ENCODE measurements at places on chromosomes 16 and 17.

GRCh38 chr17:81683208-81683583 lies 401 bp downstream of the ARL16 start:
- DNase-seq: no peak

DNA sequence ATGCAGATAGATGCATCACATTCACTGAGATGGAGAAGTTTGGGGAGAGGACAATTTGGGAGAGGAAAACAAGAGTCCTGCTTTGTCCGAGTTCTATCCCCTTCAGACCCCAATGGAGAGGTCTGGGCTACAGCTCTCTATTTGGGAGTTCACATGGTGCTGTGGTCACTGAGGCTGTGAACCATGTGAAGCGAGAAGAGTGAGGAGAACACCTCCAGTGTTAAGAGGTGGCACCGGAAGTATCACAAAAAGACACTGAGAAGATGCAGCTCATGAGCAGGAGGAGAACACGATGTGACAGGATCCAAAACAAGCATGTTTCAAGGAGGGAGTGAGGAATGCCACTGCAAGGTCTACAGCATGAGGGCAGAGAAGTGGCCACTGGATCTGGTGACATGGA lies 39.7 kb downstream of the PIK3R5 start:
- DNase-seq: no peak

DNA sequence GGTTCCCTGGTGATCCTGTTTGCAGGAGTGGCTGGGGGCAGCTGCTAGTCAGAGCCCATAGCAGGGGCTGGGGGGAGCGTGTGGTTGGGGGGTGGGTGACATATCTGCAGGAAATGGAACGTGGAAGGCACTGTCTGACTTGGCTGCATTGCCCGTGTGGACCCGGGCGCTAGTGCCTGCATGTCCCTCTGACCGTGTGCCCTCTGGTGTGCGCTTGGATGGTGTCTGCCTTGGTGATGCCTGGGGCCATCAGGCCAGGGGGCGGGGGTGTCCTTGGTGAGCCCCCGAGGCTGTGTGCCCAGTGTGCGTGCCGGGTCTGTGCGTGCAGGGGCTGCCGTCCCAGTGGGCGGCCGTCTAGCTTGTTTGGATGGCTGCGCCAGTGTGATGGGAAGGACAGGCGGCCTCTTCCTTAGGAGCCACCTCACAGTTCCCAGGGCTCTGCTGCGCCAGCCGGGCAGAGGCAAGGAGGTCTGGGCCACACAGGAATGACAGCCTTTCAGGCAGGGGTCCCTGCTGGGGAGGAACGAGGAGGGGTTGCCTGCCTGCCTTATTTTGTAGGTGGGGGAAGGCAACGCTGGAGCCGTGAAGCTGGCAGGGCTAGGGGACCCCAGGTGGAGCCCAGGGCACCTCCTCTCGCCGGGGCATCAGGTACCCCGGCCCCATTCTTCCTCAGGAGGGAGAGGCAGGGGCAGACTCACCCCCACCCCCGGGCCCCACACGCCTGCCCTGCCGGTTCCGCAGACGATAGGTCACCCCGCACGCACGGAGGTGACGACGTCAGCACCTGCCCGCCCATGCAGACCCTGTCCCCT lies 693 bp downstream of the NDRG4 start:
- DNase-seq: no peak

- no peak for DNase-seq
These were observed 39.7 kb upstream of the TBC1D3K start for GRCh38 chr17:37884516-37884915.

DNA sequence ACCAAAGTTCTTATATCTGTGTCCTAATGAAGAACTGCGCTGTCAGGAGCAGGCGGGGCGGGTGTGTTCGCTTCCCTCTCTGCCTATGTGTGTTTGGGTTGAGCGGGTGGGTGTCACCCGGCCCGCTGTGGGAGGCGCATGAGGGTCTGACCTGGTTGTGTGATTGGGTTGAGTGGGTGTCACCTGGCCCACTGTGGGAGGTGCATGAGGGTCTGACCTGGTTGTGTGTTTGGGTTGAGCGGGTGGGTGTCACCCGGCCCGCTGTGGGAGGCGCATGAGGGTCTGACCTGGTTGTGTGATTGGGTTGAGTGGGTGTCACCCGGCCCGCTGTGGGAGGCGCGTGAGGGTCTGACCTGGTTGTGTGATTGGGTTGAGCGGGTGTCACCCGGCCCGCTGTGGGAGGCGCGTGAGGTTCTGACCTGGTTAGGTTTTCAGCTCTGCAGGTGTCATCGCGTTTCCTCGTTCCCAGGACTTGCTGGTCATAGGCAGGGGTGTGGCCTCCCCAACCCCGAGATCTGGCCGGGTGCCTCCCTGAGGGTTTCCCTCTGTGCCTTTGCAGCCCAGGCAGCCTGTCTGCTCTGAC lies 69.6 kb upstream of the ZNF750 start:
- DNase-seq: no peak

- no peak for DNase-seq
These were observed 4.6 kb downstream of the TNS4 start for GRCh38 chr17:40496634-40497420.

GRCh38 chr16:84239909-84240308 lies at the start of gene KCNG4:
Gene KCNG4, minus strand, starts transcription at chr16:84240012. Its CDS starts 2,527 bp downstream, at chr16:84237485.
- DNase-seq: no peak

DNA sequence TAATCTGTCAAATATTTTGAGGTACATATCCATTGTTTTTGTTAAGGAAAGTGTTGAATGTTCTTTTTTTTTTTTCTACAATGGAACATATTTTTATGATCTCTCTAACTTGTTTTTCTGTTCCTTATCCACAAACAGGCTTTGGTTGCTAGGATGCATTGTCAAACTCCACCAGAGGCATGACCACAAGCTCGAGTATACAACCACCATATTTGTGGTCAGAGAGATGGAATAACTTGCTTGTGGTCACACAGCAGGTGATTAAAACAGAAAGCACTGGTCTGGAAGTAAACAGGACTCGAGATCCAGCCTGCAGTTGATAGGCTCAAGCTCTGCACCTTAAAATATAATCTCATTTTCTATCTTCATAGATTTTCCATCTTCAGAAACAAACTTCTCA lies 105.8 kb upstream of the ADAMTS18 start:
- no peak for DNase-seq

GRCh38 chr16:6949240-6949639 lies 383.4 kb upstream of the RBFOX1 start:
- DNase-seq: no peak

DNA sequence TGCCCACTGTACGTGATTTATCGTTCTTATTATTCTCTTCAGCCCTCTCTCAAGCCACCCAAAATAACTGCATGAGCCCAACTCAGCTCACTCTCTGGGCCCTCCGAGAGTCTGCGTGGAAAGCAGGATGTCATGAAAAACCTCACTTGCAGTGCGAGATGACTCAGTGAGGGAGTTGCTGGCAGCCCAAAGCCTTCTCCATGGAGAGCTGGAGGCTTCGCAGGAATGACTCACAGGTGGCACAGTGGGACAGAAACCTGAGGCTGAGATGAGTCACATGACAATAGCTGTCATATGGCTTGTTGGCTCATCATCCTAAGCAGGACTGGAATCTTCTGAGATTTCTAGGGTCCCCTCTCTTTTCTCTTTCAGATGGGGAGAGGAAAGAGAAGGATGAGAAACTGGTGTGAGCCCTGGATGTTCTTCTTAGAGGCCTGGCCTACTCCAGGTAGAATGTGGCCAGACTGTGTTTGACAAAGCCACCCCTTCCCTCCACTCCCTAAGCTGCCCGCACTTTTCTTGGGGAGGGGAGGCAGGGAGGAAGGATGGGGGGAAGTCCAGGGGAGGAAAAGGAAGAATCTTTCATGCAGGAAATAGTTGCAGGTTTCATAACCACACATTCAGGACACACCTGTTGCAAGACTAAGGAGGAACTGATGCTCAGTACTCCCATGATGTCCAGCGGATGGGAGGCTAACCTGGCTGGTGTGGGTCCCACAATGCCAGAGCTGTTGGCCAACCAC lies 160.6 kb upstream of the RPL38 start:
- DNase-seq: peak; percentile 79

DNA sequence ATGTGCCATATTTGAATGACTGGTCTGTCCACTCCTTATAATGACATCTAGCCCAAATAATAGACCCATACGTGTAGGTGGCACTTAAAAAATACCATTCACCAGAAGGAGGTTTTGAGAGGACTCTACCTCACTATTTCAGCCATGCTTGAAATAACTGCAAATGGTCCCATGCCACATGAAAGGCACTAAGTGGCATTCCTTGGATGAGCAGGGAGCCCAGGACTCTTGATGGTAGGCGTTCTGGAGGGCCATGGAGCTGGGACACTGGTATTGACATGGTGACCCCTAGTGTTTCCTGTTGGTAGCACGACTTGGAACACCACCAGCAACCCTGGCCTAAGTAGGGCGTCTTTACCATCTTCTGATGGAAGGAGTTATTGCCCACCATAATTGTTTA lies 148.7 kb upstream of the ZFHX3 start:
- DNase-seq: peak; percentile 14

DNA sequence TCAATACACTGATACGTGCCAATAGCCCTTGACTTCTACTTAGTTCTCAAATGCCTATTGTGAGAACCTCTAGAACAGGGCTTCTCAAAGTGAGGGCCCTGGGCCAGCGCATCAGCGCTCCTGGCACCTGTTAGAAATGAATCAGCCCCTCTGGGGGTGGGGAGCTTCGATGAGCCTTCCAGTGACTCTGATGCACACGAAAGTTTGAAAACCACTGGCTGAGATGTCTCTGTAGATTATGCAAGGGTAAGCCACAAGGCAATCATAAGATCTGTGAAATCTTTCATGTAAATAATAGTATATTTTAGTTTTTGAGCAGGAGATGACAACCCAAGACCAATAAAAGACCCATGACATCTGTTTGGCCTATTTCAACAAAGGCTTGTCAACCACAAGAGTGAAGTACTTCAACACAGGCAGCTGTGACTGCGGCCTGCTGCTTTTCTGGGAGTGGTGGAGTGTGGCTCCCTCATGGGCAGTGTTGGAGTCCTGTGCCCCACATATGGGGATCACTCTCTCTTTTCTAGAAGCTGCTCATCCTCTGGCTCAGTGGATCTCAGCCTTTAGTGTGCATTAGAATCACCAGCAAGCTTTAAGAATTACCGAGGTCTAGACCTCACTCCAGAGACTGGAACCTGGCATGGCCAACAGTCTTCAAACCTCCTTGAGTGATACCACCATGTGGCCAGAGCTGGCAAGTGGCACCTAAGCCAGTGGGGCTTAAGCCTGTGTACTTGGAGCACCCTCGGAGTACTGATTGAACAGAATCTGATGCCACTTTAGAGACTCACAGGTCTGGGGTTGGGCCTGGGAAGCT lies 5.8 kb downstream of the MTHFSD start:
- no peak for DNase-seq

DNA sequence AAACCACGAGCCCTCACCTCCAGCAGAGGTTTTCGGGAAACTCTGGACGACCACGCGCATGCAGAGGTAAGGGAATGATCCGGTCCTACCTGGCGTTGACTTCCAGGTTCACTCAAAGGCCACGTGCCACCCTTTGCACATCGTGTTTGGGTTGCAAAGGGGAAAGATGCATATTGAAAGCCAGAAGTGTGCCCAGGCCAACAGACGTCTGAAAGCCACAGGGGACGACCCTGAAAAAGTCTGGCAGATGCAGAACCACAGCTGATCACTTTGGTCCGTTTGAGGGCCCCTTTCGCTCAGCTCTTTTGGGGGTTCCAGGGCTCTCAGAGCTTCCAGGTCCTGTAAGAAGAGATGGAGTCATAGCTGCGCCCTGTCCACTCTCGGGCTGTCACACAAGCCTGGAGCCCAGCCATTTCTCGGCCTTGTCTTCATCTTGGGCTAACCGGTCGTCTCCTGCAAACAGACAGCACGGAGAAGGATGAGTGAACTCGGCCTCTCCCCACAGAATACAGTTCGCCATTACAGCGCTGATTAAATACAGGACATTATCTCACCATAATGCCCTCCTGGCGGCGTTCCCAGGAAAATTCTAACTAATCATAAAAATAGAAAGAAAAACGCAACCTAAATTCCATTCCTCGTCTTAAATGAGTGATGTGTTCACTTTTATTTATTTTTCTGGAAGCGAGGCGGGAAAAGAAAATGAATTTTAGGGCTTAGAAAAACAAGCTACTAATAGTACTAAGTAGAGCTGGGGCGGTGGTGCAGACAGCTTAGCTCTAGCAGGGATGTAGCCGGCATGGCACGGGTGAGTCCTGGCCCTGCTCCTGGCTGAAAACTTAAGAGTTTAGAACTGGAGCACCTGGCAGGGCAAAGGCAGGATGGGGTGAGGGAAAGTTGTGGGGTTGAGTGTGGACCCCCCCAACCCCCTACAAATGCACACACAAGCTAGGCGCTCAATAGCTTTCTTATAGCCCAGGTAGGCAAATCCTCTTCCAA lies 45.5 kb upstream of the ZFHX3 start:
- DNase-seq: no peak

DNA sequence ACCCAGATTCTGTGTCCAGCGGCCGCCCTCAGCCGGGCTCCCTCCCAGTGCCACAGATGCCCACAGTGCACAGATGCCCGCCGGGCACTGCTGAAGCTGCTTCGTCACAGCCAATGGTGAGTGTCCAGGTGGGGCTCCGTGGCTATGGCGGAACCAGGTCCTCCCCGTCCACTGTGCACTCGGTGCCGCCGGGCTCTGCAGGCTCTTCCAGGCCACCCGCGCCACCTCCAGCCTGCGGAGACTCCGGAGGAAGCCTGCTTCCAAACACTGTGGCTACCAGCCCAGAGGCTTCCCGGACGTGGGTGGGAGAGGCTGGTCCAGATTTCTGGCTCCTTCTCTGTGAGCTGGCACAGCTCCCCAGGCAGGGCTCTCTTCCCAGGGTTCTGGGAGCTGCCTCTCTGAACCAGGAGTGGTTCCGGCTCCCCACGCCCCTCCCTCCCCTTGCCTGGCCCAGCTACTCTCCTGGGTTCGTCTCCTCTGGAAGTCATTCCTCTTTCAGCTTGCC lies 2.8 kb upstream of the PYCR1 start:
- no peak for DNase-seq

DNA sequence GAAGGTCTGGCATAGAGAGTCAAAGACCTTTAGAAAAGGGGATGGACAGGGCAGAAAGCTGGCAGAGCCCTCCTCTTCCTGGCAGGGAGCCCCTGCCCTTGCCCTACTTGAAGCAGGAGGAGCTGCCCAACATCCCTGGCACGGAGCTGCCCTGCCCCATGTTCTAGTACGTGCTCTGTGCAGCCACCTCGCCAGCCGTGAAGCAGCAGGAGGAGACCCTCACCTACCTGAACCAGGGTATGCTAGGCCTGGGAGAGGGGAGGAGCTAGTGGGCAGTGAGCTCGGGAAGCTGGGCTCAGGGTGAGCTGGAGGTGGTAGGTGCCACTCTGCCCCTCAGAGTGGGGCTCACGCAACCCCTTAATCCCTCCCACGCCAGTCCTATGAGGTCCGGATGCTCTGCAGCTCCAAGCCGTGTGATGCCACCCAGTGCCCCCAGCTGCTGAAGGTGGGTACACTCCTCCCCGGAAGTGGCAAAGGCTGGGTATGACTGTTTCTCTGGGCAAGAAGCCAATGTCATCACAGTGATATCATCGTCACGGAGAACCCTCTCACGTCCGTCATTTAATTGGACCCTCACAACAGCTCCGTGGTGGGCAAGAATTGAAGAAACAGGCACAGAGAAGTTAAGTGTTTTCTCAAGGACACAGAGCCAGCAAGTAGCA lies 12.7 kb upstream of the STAC2 start:
- DNase-seq: no peak

DNA sequence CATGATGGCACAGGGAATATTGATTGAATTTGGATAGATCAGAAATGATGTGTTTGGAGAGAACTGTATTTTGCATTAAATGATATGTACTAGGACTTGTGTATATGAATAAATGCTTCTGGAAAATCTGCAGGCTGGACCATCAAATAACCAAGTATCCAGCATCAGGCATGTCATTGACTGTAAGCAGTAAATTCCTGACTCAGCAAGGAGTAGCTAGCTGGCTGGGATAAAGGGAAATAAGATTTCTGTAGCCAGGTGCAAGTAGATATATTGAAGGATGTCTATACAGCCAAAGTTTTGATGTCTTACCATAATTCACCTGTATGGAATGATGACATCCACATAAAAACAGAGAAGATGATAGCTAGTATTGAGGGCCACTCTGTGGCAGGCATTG lies 809.6 kb downstream of the CDH11 start:
- DNase-seq: no peak

Measured in C1 segment of cervical spinal cord (tissue), 14 donors.